ENCODE measurements at places on chromosomes 7 and 10.

- DNase-seq = no peak
Measured at GRCh38 chr7:156703209-156703608, 62.6 kb downstream of the RNF32 start.

- no peak for DNase-seq
Measured at GRCh38 chr7:42843205-42843800, 68.6 kb downstream of the C7orf25 start.

DNA sequence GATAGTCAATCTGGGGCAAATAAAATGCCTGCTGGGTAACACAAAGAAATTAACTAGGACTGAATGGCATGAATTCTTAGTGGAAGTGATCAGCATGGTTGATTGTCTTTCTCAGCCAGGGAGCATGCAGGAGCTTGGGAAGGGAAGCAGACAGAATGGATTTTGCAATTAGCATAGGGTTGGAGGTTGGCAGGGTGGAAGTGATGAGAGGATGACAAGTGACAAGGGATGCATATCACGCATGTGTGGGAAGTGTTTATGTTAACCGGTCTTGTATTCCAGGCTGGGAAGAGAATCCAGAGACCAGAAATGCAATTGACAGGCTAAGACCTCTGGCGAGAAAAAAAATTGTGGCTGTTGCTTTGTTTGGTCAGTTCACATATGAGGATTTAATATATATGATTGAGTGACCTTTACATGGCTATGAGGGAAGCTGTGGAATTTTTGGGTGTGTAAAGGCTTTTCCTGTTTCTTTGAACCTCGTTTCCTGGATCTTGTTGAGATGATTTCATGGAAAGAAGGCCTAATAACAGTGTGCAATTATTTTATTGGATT is 8.3 kb downstream of the MDFIC start:
- no peak for DNase-seq

DNA sequence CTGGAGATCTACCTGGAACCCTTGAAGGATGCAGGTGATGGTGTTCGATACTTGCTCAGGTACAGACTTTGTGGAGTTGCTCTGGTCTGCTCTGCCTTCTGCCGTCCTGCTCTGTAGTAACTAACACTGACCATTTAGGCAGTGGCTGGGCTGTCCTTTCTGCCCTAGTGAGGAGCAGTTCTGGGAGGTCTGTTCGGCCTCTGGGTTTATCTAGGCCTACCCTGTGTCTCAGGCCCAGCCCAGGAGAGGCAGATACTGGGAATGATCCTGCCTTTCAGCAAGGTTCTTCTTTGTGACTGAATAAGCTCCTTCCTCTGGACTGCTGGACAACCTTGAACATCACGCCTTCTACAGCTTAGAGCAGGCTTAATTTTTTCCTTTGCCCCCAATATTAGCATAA is 1.7 kb downstream of the ZFYVE27 start:
- DNase-seq = no peak

GRCh38 chr7:32871624-32872371 is 19.8 kb downstream of the KBTBD2 start:
- no peak for DNase-seq

- no peak for DNase-seq
Measured at GRCh38 chr7:8151161-8151725, 110.7 kb downstream of the ICA1 start.

DNA sequence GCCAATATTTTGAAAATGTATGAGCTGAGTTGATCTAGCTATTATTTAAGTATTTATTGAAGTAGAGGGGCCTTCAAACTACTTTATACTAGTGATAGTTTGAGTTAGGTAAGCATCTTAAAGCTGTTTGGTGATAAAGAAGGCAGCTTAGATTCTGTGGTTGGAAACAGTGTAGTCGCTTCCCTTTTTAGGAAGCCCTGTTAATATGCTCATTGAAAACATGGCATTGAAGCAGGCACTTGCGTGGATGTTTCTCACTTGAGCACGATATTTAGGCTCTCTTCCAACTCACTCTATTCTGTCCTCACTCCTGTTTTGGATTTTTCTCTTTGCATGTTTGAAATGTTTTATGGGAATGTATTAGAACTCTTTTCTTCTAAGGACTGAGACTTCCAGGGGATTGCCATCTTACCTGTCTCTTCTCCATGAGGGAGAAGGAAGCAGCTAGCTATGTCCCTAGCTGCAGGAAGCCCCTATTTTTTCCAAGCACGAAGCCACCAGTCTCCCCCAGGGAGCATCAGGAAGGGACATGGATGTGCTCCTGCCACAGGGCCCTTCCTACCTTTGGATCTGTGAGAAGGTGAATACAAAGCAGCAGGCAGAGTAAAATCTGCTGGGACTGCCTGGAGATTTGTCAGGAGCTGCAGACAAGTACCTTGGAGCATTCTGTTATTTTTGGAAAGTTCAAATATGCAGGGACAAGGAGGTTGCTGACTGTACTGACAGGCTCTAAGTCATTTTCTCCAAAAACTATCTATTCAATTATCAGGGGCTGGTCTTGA is 22.0 kb upstream of the BMPR1A start:
- DNase-seq = no peak

GRCh38 chr10:82692458-82692857 is 817.5 kb downstream of the NRG3 start:
- no peak for DNase-seq

GRCh38 chr10:117552701-117553141 is 10.2 kb downstream of the EMX2 start:
- DNase-seq = no peak

DNA sequence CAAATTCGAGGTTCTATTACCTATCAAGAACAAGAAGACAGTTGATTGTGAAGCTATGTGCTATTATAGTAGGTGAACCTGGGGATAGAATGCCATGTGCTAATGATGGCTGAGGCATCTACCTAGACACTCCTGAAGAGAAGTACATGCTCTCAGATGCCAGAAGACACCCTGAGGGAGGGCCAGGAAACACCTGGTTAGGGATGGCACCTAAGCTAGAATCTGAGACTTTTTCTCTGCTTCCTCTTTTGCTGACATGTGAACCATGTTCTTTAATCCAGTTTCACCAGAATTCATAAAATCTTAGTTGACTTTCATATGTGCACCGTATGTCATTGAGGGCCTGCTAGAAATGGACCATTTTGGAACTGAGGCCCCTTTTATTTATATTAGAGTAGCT is 242.8 kb downstream of the GPR158 start:
- DNase-seq = no peak

DNA sequence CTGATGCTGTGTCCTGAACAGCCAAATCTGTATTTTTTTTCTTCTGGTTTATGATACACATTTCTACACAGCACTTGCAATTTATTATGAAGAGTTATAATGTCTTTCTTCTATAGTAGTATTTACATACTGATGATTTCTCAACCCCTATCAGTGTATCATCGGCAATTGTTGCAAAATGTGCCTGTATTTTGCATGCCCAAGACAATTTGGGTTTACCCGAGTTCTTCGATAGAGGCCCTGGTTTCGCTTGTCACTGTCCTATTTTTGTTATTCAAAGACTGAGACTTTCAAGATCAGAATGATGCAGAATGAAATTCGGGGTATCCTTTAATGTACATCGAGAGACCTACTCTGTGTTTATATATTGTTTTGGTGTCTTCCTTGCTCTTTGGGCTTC is 184.5 kb upstream of the PRSS58 start:
- no peak for DNase-seq

GRCh38 chr10:22837771-22838170 is 90.1 kb upstream of the ARMC3 start:
- DNase-seq = no peak

DNA sequence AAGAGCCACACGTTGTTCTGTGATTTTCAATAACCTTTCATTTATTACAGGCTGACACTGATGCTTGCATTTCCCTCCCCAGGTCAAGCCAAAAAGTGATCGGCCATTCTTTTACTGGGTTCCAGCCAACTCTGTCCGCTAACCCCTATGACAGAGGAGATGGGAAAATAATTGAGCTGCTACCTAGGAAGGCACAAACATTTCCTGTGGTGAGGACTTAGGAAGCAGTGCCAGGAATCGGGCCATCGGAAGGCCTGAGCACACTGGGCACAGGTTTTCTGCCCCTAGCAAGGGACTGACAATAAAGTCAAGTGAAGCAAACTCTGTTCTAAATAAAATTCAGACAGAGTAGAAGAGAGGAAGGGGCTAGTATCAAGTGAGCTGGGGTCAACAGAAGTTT is 313.0 kb upstream of the AOAH start:
- no peak for DNase-seq

DNA sequence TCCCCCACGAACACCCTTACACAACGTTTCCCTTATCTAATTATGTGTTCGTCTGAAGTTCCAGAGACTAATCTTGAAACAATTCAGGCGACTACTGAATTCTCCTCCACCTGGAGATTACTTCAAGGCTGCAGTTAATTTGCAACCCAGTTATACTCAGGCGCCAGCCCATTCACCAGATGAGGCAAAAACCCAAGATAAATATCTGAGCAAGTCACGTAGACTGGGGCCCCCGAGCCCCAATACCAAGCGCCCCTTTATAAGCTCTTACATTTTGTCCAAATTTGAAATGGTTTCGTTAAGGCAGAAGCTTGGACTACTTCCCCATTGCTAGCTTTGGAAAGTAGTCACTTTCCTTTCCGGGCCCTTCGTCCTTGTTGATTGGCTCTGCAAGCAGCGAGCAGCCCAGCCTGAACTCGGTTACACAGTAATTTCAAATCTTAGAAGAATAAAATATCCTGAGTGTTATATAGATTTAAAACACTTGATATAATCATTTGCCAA is 1.2 kb downstream of the TPK1 start:
- DNase-seq = peak; percentile 11

- DNase-seq = no peak
Measured at GRCh38 chr10:123309731-123310130, 155.5 kb downstream of the BUB3 start.

GRCh38 chr10:129831150-129831549 is 132.9 kb downstream of the EBF3 start:
- DNase-seq = no peak

DNA sequence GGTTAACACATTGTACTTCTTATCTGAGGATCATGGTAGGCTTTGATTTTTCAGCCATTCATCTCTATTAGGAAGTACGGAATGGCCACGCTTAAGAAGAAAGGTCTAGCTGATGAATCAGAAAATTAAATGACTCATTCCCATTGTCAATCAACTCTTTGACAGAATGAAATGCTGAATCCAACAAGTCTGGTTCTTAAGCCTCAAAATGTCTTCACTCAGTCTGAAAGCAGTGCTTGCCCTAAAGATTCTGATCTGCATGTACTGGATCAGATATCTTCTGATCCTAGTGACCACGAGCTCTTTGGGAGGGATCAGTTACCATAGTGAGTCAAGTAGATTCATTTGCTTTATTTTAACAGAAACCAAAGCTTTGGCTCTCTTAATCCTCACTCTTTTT is 5.7 kb upstream of the CELF2 start:
- no peak for DNase-seq

DNA sequence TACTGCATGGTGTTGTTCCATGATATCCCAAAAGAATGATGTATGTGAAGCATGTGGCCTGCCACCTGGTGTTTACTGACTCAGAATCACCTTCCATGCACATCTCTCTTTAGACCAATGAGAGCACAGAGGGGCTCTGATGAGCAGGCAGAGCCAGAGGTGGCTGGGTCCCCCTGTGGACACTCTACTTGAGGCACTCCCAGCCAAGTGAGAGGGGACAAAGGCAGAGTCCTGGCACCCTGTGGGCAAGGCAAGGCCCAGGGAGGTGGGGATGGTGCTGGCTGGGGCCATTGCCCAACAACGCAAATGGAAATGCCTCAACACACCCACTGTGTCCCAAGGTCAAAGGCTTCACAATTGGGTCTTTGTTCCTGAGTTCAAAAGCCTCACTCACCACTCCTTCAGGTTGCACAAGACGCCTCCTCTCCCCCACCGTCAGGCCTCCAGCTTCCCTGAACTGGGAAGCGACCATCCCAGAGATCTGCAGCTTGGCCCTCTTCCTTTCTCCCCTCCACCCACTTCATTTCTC is 164.6 kb downstream of the NEURL1 start:
- DNase-seq = no peak

DNA sequence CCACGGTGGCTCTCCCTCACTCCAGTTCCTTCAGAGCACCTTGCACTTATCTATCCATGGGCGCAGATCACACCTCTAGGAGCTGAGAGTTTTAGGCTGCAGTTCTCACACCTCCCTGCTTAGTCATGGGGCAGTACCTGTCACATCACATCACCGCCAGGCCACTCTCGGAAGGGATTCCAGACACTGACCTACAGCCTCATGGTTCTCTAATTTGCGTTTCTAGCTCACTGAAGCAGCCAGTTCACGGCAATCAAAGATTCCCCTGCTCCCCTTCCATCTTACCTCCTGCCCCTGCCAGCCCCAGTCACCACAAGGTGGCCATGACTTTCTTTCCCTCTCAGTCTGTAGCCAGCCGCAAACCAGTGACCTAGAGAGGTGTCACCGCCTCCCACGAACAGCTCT is 34.2 kb downstream of the ADRB1 start:
- no peak for DNase-seq

DNA sequence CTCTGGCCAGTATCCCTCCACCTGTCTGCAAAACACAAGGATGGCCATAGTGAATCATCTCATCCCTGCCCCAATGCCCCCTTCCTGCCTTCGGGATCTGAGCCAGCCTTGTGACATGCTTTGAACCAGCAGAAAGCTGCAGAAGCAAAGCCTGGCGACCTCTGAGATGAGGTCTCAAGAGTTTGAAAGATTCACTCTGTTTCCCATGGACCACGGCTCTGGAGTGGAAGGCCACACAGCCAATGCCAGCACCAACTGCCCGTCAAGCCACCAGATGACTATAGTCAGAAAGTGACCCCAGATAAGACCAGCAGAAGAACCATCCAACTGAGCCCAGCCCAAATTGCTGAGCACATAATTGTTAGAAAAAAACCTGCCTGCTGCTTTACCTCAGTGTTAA is 193.9 kb upstream of the PPP2R2D start:
- no peak for DNase-seq

- DNase-seq = no peak
Measured at GRCh38 chr7:157709531-157710251, 372.9 kb downstream of the DNAJB6 start.

DNA sequence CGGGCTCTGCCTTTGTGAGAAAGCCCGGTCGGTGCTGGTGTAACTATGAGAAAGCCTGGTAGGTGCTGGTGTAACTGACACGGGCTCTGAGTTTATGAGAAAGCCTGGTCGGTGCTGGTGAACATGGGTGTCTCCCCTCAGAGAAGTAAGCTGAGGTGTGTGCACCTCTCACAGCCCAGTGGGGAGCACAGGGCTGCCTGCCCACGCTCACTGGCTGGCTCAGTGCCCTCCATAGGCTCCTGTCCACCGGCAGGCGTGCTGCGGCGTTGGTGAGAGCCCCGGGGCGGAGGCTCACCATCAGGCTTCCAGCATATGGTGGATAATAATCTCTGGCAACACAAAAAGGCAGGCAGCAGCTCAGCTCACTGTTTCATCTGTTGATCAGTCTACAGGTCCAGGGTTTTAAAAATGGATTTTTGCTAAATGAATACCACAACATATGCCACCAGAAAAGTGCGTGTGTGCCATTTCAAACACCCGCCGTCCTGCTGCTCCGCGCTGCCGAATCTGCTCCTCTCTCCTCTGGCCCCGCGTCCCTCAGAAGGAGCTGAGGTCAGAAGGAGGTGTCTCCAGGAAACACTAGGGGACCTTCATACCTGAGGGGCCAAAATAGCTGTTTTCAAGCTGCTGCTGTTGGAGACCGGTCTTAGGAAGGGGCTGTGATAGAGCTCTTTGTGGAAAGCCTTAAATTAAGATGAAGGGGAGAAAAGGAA is 365.7 kb downstream of the DNAJB6 start:
- DNase-seq = no peak

- no peak for DNase-seq
Measured at GRCh38 chr7:32206987-32207386, 136.8 kb upstream of the PDE1C start.

- no peak for DNase-seq
Measured at GRCh38 chr10:97412891-97413304, 11.8 kb upstream of the RRP12 start.

- DNase-seq = peak; percentile 39
Measured at GRCh38 chr10:100510533-100511308, 8.9 kb downstream of the SEC31B start.

Data from stimulated activated CD8-positive, alpha-beta memory T cell treated with anti-CD3 and anti-CD28 coated beads, Interleukin-4, amount 100 ng/mL, for 1 hour (primary cell).